ENCODE measurements at places on chromosomes 6 and 20.

DNA sequence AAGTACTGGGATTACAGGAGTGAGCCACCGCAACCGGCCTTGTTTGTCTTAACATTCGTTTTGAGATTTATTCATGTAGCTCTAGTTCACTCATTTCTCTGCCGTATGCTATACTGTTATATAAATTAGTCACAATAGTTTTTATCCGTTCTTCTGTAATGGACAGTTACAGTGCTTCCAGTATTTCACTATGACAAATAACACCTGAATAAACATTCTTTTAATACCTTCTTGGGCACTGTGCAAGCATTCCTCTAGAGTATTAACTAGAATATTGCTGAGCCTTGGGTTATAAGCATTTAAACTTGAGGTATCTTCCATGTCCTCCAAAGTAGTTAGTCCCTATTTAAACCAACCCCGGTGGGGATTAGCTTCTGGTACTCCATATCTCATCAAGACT lies 45.6 kb downstream of the STK38 start:
- no peak for DNase-seq

DNA sequence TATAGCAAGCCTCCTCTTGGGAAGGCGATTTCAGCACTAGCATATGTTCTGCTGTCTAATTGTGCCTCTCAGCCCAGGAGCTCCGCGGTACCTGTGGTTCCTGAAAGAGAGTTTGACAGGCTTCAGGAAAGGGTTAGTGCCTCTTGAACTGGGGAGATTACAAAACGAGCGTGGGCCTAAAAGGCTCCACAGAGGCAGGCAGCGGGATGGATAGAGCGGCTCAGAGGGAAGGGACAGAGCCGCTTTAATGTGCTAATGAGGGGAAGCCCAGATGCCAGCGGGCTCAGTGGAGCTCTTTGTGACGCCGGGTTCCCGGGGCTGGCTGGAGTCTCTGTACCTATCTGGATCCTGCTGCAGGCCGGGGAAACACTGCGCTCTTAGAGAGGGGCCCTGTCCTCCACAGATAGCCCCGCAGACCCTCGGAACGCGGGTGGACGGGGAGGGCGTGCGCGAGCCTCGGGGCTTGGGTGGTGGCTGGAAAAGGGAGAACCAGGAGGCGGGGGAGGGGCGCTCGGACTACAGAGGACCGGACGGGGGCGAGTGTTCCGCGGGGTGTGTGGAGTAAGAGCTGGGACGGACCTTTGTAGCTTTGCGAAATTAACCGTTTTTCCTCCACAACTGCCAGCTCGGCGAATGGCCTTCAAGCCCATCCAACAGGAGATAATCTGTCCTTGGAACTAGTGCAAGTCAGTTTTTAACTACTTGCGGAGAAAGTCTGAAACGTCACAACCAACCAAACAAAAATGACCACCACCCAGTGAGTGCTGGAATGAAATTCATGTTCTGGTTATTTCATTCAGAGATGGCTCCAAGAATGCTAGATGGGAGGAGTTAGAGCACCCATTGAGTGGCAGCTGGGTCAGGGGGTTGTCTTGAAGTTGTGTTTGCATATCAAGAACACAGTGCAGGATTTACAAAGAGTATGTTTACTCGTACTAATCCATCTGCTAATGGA lies 13.0 kb downstream of the SLC35F1 start:
- DNase-seq = no peak

DNA sequence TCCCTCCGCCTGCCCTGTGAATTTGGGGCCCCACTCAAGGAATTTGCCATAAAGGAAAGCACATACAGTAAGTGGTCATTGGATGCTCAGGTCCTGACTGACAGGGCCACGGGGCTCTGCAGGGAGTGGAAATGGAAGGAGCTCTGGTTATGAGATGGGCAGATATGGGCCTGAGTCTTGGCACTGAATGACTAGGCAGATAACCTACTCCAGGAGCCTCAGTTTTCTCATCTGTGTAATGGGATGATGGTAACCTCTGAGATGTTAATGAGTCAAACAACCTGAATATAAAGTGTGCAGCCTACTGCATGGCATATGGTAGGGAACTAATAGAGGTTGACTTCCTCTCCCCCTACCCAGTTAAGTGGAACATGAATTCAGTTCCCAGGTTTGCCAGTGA lies 56.4 kb upstream of the NAA20 start:
- no peak for DNase-seq

DNA sequence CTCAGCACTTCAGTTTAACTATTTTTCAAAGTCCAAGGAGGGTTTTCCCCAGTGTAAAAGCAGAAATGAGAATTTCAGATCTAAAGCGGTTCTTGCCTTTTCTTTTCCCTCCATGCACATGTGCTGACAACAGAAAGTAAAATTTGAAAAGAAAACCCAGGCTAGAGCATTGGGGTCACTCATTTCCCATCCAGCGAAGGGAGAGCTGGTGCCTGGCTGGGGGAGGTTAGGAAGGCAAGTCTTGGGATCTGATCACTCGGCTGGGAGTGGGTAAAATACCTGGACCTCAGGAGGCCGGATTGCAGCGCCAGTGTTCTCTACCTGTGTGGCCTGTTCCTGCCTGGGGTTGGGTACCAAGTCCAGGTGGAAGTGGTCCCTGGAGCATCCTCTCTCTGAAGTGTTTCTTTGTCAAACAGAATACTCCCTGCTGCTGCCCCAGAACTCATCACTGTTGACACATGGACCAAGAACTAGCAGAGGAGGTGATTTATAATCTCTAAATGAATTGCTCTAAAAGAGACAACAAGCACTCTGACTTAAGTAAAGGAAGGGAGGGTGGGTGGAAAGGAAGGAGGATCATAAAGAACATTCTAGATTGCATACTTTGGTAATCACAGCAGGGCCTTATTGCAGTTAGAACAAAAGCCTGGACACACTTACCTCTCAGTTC lies 136.0 kb downstream of the MTHFD1L start:
- no peak for DNase-seq

DNA sequence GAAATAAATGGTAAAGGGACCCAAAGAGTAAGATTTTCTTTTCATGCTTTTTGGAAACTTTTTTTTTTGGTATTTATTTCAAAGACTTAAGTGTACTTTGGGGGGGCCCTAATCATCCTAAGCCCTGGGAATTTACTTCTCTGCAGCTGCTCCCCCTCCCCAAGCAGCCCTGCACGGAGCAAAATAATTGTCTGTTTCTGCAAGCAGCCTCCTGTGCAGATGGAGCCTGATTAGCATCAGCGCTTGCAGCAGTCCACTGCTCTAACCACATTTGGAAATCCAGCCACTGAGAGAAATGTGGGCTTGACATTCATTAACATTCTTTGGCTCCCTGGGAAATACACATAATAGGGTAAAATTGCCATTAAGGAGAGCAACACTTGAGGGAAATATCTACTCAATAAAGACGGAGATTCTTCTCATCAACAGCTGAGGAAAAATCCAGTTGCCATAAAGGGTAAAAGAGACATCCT lies 309.2 kb upstream of the MAP3K7 start:
- DNase-seq = no peak

DNA sequence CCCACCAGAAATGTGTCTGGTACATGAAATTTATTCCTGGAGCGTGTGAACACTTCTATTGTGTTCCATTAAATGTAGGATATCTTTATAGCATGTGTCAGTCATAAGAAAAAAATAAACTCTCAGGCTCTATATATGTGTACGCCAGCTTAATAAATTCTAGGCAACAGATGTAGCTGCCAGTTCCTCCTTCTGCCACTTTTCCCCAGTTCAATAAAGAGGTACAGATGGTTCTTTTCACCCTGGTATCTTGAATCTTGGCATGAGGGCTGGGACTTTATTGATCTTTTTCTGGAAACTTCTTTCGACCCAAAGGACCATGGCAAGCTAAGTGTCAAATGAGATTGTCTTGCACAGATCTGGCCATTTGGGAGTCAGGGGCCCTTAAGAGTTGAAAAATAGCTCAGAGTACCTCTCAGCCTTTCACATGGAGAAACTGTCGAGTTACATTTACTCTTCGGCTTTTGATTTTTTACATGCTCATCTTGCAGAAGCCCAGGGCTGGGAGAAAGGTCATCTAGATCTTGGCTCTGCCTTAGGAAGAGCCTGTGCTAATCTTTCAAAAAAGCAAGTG lies 240.9 kb downstream of the DOK5 start:
- DNase-seq = no peak

DNA sequence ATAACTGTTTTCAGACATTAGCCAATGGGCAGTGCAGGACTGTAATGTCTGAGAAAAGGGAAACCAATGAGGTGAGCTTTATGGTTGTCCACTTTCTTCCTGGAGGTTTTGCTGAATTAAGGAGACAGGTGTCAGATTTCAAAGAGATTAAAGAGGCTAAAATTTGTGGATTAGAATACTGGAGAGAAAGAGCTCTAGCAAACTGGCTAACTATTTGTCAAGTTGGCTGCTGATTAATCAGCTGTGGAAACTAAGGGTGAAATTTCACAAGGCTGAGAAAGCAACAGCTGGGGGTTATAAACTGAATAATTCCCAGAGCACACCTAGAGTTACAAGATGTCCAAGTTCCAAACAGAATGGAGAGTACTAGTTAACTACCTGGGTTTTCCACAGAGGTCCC lies 198.9 kb downstream of the TBC1D32 start:
- no peak for DNase-seq

- DNase-seq = peak; percentile 63
These were observed 212.0 kb downstream of the IBTK start for GRCh38 chr6:82035526-82035925.

GRCh38 chr6:134436281-134436815 lies 118.4 kb upstream of the SGK1 start:
- DNase-seq = peak; percentile 38

DNA sequence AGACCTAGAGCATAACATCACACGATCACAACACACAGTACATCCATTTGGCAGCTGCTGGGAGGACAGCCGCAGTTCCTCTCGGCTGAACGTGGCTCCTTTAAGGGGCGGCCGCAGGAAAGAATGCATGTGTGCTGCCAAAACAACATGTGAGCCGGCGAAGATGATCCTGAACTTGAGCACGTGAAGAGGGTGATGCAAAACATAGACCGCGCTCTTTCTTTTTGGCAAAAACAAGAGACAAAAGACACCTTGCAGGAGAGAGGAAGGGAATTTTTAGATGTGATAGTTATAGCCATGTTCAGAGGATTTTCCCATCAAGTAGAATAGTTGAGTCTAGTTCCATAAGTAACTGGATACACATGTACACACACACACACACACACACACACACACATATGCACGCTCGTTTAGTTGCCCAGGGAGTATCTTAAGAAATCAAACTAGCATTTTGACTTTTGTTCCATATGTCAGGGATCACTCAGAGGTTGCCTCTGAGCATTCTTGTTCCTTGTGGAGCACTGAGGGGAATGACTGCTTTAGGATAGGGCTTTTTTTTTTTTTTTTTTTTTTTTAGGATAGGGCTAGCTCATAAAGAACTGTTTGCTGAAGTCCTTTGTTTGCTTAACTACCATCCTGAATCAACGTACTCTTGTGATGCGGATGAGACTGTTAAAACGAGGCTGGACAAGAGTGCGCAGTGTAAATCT lies 21.7 kb upstream of the RANBP9 start:
- peak; percentile 88 for DNase-seq

- DNase-seq = no peak
These were observed 51.2 kb downstream of the CRYBG1 start for GRCh38 chr6:106411643-106412200.

- DNase-seq = peak; percentile 50
These were observed 76.7 kb downstream of the PREX1 start for GRCh38 chr20:48750941-48751635.

GRCh38 chr6:82832811-82833210 lies 232.8 kb downstream of the UBE3D start:
- DNase-seq = no peak

DNA sequence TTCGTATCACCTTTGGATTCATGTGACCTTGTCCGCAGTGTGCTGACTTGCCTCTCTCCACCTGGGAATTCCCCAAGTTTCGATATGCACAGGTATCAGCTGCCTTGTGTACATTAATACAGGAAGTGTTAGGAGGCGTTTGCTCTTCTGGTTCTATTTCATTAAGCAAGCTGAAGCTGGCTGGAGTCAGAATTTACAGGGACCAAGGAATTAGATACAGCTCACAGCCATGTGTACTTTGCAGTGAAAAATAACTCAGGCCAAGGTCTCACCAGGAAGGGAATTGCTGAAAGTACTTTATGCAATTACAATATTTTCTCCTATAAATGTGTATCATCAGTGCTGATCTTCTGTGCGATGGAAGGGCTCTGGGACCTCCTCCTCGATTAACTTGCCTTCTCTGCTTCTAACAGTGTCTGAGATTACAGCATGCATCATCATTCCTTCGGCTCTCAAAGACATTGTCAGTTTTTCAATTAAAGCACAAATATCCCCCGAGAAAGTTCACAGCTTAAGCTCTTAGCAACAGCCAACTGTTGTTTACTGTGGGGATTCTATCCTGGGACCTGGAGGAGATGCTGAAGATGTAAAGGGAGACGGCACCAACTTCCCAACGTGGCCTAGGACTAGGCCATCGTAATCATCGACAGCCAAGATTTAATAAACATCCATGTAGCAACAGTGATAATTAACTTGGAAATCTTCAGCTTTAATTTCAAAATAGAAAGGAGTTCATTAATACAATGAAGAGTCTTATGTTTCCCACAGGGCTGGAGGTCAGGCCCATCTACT lies 13.8 kb upstream of the TIAM2 start:
- DNase-seq = no peak

DNA sequence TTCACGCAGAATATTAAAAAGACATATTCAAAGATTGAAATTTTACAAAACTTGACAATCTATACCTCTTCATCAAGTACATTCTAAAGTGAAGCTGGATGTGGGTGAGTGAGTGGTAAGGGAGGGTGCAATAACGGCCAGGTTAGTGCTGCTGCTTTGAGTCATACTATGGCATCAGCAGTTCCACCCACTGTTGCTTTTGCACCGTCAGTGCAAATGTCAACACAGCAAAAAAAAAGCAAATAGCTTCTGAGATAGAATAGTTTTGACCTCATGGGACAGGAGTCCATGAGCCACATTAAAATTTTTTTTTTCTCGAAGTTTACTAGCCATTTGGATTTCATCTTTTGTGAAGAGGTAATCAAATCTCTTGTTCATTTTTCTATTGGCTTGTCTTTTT lies 31.8 kb downstream of the PSMF1 start:
- no peak for DNase-seq

GRCh38 chr6:64255000-64255399 lies 619.4 kb downstream of the PHF3 start:
- no peak for DNase-seq

DNA sequence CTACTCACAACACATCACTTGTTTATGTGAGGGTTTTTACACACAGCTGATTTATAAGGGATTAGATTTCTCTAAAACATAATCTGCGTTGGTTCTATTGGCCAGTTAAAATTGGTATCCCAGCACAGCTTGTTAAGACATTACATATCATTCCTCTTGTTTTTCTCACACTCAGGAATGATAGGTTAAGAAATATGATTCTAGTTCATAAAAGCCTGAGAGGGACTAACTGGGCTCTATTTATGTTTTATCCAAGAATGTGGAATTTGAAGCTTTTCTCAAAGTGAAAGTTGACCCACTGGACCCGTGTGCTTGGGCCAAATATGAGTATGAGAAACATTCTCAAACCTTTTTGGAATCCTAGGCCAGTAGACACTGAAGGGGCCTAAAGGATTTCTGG lies 117.3 kb downstream of the TMEM170B start:
- no peak for DNase-seq

DNA sequence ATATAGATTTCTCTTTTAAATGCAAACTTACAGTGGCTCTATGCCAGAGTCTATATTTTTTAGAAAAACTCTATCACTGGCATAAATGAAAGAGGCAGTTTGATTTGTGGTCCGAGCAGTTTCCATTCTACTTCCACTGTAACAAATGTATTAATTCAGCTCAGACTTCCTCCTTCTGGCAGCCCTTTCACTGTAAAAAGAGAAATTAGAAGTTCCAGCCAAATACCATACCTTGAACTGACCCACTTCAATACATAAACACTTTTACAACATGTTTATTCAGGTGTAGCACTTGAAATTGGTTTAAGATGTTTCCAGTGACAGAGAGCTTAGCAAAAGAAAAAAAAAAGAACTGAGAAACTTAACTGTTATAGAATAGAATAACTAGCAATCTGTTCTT lies 99.3 kb downstream of the BMP5 start:
- DNase-seq = no peak
